Upper lobe of left lung (tissue), 6 donors: ENCODE measurements at places on chromosomes 1 and 21. TPM values are rescaled to one million over a fixed set of nuclear protein-coding genes. Genes with fewer than 3 reads are reported as not detected.

DNA sequence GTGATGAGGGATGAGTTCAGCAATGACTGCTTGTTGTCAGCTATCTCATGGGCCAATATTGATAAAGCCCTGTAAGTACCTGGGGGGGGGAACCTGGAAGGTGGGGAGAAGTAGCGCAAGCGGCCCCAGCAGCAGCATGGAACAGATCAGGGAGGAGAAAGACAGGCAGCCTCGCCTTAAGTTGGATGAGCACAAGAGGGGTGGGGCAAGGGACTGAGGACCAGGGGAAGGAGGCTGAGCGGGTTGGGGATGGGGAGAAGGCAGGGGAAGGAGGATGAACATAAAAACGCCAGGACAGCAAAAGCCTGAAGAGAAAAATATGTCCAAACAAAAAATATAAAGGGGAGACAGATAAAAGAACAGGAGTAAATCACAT, 70.6 kb downstream of the ALG14 start:
- H3K4me1 ChIP-seq: peaks cover 6% of the 10 kb centered on the region
- no peaks in the 10 kb centered on the region for H3K27me3 ChIP-seq
- no peak for DNase-seq
- H3K27ac ChIP-seq: peak overlapping the region; percentile 2
- no peaks in the 10 kb centered on the region for H3K36me3 ChIP-seq

The LHX8 gene
- not detected for total RNA-seq

DNA sequence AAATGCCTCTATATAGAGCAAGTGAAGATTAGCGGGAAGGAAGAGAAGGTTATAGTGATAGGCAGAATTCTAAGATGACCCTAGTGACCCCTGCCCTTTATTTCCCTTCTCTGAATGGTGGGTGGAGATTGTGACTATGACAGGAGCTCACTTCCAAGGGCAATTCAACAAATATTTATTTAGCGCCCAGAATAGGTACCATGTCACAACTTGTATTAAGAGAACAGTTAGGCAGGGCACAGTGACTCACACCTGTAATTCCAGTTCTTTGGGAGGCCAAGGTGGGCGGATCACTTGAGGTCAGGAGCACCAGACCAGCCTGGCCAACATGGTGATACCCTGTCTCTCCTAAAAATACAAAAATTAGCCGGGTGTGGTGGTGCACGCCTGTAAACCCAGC, 236.0 kb upstream of the POGK start:
- no peak for DNase-seq
- no peak overlapping the region for H3K4me3 ChIP-seq
- H3K36me3 ChIP-seq: no peaks in the 10 kb centered on the region
- H3K27ac ChIP-seq: no peak overlapping the region

The ATP6V1G3 gene
- not detected for total RNA-seq

The FAM163A gene
- total RNA-seq: not detected

DNA sequence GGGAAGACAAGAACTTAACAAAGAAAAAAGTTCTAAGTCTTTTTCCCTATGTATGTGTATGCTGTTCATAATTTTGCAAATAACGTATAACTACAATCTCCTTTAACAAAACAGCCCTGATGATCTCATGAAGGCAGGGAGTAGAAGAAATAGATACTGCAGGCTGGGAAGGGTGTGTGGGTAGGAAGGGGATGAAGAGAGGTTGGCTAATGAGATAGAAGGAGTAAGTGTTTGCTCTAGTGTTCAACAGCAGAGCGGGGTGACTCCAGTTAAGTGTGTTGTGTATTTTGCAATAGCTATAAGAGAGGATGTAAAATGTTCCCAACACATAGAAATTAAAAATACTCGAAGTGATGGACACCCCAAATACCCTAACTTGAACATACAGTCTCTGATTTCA, 20.1 kb downstream of the C1orf198 start:
- no peak overlapping the region for H3K4me3 ChIP-seq
- no peaks in the 10 kb centered on the region for H3K27me3 ChIP-seq
- H3K4me1 ChIP-seq: peaks cover 45% of the 10 kb centered on the region
- peaks cover 22% of the 10 kb centered on the region for H3K36me3 ChIP-seq
- H3K27ac ChIP-seq: peak overlapping the region; percentile 88
